Jurkat, Clone E6-1 (cell line): ENCODE measurements at places on chromosomes 2 and 18.

GRCh38 chr2:239148495-239149200 is 252.2 kb downstream of the HDAC4 start:
- no peak for DNase-seq

GRCh38 chr2:109690822-109691541 is 76.8 kb downstream of the SOWAHC start:
- DNase-seq = no peak

DNA sequence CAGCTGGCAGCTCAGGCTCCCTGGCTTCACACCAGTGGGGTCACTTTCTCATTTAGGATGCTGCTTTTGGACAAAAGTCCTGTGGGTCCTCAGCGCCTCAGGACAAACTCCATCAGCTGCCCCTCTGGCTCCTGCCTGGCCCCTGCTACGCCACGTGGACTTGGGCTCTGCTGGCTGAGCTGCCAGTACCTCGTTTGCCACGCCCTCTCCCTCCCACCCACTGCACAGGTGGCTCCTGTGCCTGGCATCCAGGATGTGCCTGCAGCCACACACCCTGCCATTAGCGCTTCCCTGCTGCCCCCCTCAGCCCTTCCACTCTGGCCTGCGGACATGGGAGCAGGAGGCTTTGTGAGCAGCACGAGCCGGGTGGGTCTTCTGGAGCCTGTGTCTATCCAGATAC is 118.9 kb downstream of the ZNF236 start:
- DNase-seq = no peak

DNA sequence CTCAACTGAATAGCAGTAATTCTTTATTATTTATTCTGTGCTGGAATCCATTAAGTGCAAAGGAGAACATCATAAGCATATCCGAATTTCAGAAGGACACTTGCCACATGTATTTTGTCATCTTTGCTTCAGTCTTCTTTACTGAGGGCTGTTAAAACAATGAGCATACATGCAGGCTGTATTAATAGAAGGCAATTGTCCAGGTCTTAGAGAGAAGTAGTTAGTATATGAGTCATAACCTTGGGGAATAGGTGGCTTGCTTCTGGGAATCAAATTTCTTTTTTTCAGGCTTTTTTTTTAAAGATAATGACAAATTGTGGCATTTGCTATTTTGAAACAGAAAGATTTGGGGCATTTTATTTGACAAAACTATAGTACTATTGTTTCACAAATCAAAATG is 773.5 kb downstream of the CNTNAP5 start:
- DNase-seq = no peak

DNA sequence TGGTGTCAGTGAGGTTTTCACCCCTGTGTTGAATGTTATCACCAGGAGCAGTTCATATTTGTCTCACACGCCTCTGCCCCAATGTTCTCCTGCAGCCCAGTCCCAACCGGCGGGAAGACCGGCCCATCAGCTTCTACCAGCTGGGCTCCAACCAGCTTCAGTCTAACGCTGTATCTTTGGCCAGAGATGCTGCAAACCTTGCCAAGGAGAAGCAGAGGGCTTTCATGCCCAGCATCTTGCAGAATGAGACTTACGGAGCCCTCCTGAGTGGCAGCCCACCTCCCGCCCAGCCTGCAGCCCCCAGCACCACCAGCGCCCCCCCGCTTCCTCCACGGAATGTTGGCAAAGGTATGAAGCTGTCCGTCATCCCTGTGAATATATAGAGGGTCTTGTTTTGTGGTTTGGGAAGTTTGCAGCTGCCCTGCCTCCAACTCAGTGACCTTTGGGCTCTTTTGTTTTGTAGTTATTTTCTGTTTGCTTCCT is 35.1 kb downstream of the ITGB1BP1 start:
- DNase-seq = no peak

DNA sequence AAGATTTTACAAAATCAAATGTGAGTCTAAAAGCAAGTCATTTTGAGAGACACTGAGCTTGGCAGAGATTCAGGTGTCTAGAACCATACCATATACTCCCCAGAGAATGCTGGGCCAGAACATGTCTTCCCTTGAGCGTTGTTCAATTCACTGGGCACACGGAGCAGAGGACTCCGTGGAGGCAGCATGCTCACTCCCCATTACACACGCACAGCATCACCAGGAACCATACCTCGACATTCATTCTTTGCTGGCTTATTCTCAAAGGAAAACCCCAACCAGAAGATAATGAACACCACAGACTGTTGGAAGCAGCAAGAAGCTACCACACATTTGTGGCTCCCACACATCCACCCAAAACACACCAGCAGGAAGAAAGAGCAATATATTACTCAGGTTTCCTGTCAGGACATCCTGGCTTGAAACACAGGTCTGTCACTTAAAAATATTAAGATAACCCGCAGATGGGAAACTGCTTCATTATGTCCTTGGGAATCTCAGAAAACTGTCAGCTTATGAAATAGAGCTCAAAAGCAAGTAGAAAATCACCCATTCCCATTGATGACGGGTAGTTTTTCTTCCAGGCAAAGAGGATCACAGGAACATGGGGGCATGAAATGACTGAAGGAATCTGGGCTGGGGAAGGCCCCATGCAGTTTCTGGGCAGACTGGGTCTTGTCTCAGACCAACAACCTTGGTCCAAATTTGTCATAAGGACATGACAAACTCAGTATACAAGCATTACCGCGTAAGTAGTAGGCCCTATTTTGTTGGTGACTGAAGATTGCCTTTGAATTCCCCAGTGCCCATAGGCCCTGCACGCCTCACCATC is 46.4 kb downstream of the PCBP1 start:
- peak; percentile 65 for DNase-seq

- no peak for DNase-seq
Measured at GRCh38 chr2:101533561-101534148, 58.7 kb upstream of the RFX8 start.

GRCh38 chr2:147368306-147368705 is 476.5 kb upstream of the ACVR2A start:
- no peak for DNase-seq

GRCh38 chr2:110768591-110768990 is 36.2 kb downstream of the ACOXL start:
- no peak for DNase-seq

DNA sequence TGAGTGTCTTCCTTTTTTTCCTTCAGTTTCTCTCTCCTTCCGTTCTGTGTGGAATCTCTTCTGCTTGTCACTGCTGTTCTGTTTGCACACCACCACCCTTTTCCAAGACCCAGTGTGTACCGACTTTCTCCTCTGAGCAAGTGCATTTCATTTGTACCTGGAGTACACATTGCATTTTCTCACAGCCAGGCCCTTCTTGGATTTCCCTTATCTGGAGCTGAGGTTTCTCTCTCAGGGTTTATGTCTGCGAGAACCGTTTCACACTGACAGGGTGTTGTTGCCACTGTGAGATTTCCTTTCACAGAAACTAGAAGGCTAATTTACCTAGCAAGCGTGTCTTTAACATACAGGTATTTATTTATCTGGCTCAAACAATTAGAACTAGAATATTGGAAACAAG is 26.2 kb downstream of the NCOA1 start:
- DNase-seq = no peak

DNA sequence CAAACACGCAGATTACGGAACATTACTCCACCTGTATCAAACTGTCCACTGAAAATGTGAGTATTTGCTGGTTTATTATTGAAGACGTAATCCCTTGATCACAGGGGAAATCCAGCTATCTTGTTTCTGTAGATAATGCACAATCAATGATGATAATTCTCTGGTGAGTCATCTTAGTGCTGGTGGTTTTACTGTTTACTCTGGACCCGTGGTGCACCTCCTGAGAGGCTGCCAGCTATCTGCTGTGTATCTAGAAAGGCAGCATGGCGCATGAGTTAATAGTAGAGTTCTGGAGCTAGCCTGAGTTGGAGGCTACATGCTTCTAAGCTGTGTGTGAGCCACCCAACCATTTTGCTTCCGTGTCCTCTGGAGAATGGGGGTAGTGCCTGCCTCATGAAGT is 6.5 kb downstream of the NCAPH start:
- DNase-seq = no peak

DNA sequence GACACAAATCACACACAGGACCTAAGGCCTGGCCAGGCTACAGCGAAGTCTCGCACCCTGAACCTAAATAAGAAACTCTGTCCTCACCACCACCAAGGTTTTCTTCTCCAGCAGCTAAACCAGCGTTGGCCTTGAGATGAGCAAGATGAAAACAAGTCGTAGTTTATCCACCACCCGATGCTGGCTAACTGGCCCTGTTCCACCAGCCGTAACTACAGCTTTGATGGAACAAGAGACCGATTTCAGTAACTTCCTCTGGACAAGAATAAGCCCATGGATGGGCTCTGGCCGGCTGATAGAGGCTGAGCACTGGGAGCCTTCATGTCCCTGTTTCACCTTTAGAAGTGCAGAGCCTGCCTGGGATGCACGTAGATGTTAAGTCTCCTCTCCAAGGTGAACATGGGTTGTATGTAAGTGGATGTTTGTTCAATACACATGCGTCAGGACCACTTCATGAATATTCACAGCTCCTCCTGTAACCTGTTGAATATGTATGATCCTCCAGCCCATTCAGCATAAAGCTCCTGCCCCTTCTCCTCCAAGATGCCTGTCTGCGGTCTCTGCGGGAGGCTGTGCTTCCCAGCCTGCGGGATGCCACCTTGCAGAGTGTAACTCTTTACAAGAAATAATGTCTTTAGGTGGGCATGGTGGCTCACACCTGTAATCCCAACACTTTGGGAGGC is 24.2 kb downstream of the ADI1 start:
- no peak for DNase-seq

- DNase-seq = no peak
Measured at GRCh38 chr2:103525756-103526155, 763.9 kb downstream of the TMEM182 start.

DNA sequence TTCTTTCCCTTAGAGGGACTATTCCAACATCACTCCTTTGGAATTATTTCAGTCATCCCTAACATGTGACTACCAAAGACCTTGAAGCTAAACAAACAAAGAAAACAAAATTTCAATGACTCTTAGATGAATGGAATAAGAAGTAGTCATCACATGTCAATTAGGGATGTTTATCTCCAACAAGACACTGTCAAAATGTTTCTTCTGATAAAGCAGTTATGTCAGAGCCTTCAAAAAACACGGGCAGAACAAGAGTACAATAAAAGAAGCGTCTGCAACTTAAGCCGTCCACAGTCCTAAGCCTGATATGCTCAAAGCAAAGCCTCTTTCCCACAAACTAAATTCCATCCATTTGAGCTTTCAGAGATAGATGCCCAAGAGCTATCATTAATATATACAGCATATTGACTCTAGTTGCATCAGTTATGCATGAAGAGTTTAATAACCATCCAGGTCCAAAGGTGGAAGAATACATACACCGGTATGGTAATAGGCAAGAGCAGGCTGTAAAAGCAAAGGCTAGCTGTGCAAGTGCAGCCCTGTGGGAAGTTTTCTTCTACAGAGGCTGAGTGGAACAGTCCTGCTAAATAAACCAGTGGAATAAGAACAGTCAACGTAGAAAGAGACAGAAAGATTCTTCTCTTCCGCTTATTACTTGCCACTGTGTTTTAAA is 98.1 kb downstream of the ICA1L start:
- no peak for DNase-seq

GRCh38 chr2:232699110-232699509 is 2.0 kb downstream of the GIGYF2 start:
- DNase-seq = no peak

- no peak for DNase-seq
Measured at GRCh38 chr2:175892046-175892445, 110.0 kb downstream of the LNPK start.
